ENCODE measurements at places on chromosomes 6 and 20. TPM values are rescaled to one million over a fixed set of nuclear protein-coding genes. Genes with fewer than 3 reads are reported as not detected.

Gene ZFP57
- not detected for total RNA-seq

Gene KIFC1
- 176 TPM for total RNA-seq

Gene TSHZ2
- total RNA-seq, result not detected

Gene HLA-DQB1
- 16.5 TPM for total RNA-seq

Gene CAGE1
- total RNA-seq, result 0.27 TPM

GRCh38 chr6:73722318-73723060, 26.5 kb downstream of the CD109 start:
- DNase-seq, result no peak

GRCh38 chr6:70398783-70399728, 14.3 kb upstream of the FAM135A start:
- no peak for DNase-seq

DNA sequence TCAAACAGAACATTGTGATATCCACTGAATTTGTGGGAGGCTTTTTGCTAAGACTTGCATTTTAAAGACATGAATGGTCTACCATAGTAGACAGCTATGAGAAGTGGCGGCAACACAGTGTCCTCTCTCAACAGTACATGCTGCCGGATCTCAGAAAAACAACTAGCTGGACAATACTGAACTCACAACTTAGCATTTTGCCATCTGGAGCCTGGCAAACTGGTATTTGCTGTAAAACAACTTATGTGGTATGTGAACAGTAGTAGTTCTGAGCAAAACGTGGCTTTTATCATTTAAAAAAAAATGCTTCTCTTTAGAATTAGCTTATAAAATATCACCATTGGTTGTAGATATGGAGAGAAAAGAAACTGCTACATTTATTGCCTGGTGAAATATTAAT, 3.3 kb upstream of the PXDC1 start:
- DNase-seq, result no peak

GRCh38 chr6:99802396-99803031, 191.5 kb downstream of the MCHR2 start:
- no peak for DNase-seq

DNA sequence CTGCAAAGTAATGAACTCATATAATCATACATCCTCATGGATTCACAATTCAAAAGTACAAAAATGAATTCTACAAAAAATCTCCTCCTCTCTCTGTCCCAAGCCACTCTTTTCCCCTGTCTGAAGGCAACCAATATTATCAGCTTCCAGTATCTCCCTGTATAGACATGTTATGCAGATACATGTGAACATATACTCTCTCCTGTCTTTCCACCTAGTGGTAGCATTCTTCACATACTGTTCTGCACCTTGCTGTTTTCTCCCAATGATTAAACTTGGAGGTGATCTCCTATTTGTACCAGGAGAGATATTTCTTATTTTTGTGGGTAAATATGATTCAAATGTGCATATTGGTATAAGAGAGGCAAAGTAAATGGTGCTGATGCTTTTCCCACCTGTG, 416.4 kb downstream of the EPM2A start:
- DNase-seq, result no peak

- DNase-seq, result no peak
Observed at GRCh38 chr20:62085206-62085605, 19.5 kb upstream of the TAF4 start.

DNA sequence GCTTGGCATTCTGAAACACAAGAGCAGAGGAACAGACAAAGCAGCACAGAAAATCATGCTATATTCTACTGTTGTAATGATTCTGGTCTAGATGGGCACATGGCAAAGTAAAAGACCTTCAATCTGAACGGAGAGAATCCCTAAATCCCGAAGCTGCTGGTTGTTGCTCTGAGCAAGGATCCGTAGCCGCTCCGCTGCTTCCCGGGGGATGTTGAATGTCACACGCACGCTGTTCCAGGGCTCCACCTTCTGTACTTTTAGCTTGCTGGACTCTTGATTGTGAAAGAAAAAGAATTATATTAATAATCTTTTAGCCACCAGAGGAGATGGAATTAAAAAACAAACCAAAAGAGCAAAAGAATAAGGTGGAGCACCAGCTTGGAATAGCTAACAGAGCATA, 49.3 kb downstream of the NCOA6 start:
- no peak for DNase-seq

DNA sequence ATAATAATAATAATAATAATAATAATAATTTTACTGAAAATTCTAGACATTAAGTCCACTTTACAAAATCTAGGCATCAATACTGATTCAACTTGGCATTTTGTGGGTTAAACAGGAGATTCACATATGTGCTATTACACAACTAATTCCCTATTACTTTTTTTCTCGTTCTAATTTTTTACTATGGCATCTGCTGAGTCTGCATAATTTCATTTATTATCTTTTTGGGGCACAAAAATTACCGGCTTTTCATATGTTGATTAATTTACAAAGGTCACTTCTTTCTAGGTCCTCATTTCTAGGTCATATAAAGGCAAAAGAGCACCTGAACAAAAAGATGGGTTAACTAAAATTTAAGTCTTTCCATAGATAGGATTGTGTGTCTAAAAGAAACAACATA, 1357.8 kb upstream of the ADGRB3 start:
- no peak for DNase-seq

GRCh38 chr20:44032583-44033331, 118.1 kb downstream of the TOX2 start:
- no peak for DNase-seq

DNA sequence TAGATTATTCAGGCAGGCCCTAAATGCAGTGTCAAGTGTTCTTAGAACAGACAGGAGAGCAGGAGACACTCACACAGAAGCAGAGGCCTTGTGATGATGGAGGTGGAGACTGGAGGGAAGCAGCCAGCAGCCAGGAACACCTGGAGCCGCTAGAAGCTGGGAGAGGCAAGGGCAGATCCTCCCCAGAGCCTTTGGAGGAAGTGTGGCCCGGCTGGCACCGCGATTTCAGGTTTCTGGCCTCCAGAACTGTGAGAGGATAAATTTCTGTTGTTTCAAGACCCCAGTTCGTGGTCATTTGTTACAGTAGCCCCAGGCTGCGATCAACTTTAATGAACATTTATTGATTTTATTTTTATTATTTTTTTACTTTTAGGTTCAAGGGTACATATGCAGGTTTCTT, 203.0 kb downstream of the QKI start:
- no peak for DNase-seq

GRCh38 chr20:25061821-25062530, 4.0 kb upstream of the ACSS1 start:
- DNase-seq, result no peak

DNA sequence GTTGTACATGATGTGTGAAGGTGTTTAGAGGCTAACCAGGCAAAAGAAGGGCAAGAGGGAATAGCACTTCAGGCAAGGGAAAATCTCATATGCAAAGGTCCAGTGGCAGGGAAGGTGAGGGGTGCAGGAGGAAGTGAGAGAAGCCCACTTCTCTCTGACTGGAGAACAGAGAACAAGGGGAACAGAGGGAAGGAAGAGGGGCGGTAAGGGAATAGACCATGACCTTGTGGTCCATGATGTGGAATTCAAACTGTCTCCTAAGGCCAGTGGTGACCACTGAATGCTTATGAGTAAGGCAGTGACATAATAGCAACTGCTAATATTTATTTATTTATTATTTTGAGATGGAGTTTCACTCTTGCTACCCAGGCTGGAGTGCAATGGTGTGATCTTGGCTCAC, 20.6 kb upstream of the SLC9A8 start:
- no peak for DNase-seq

GRCh38 chr6:56688521-56688920, 45.8 kb upstream of the DST start:
- no peak for DNase-seq

DNA sequence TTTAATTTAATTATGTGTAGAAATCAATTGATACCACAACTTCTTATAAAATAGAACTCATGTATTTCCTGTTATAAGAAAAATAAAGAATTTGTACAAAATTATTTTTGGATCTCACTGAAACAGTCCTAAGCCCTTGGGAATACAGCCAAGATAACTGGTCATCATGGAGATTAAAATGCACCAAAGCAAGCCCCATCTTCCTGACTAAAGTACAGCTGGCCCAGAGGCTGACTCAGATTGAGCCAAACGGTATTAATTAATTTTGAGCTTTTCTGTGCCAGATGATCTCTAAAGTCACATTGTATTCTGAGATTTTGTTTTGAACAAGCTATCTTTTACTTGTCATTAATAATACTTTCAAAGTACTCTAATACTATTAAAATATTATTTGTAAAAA, 978.5 kb downstream of the TBC1D32 start:
- no peak for DNase-seq

GRCh38 chr20:17314264-17314663, 87.4 kb downstream of the PCSK2 start:
- DNase-seq, result no peak
